ENCODE measurements at places on chromosomes 5 and 9. TPM values are rescaled to one million over a fixed set of nuclear protein-coding genes. Genes with fewer than 3 reads are reported as not detected.

Gene SH3GL2
- 0.05 TPM for total RNA-seq

Gene FAM174A
- 12.4 TPM for total RNA-seq

Gene SLCO6A1
- total RNA-seq, result not detected

Gene LMX1B
- total RNA-seq, result 1.8 TPM

Gene LURAP1L
- 28.2 TPM for total RNA-seq

Gene ADAMTS2
- 0.08 TPM for total RNA-seq

Gene INSL4
- total RNA-seq, result 17.1 TPM

Gene GPR150
- total RNA-seq, result 0.13 TPM

Gene TRIM7
- 41.9 TPM for total RNA-seq

Gene GBGT1
- total RNA-seq, result 0.95 TPM

Gene SPATA31A3
- total RNA-seq, result not detected

Gene RNF224
- total RNA-seq, result 0.25 TPM

Gene FIBCD1
- 20.8 TPM for total RNA-seq

Gene TMOD1
- 2.0 TPM for total RNA-seq

Gene SPINK6
- total RNA-seq, result 0.27 TPM

Gene ZFP37
- total RNA-seq, result 1.7 TPM

Gene C9orf50
- not detected for total RNA-seq

Gene ANKRD55
- 0.06 TPM for total RNA-seq

Gene CAMK4
- total RNA-seq, result not detected

Gene GLRA1
- not detected for total RNA-seq

Gene ANKDD1B
- total RNA-seq, result not detected

Gene RNF183
- not detected for total RNA-seq

Gene GGTA1
- total RNA-seq, result not detected

Gene CDC20B
- total RNA-seq, result 0.08 TPM

Gene OR1Q1
- total RNA-seq, result 0.16 TPM

Gene TLX3
- not detected for total RNA-seq

Gene HTR4
- not detected for total RNA-seq

Gene BARHL1
- not detected for total RNA-seq

Gene NUP214
- 26.5 TPM for total RNA-seq

Gene PAX5
- 0.05 TPM for total RNA-seq

Gene AIF1L
- 2.1 TPM for total RNA-seq

Gene PCDHGA3
- 0.05 TPM for total RNA-seq

Gene KIF20A
- total RNA-seq, result 38.7 TPM

Gene ZNF366
- not detected for total RNA-seq

Gene ITK
- total RNA-seq, result 0.43 TPM

Gene APBB3
- total RNA-seq, result 6.0 TPM

Gene GPRIN1
- 9.3 TPM for total RNA-seq

Measured in A549 treated with dexamethasone at 1 μM for 4 hours (cell line).